Spleen (tissue), 13 donors: ENCODE measurements at places on chromosomes 5 and 9.

DNA sequence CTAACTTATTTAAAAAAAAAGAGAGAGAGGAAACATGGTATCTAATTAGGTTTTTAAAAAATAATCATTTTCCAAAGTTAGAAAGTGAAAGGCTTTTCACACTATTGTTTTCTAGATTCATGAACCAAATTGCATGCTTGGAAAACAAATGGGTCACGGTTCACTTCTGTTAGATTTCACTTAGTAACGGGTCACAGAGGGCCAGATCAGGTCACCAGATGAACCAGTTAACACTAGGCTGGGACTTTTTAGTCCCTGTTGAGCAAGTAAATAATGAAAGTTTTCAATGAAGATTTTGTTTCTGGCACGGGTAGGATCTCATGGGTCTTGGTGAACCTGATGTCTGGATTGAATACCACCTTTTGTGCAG is 207.2 kb upstream of the RFX3 start:
- no peak overlapping the region for H3K4me3 ChIP-seq
- no peaks in the 10 kb centered on the region for H3K36me3 ChIP-seq
- H3K4me1 ChIP-seq: peaks cover 7% of the 10 kb centered on the region
- no peak for DNase-seq
- no peaks in the 10 kb centered on the region for H3K27me3 ChIP-seq

- DNase-seq: no peak
- peak overlapping the region; percentile 83 for H3K4me3 ChIP-seq
- H3K4me1 ChIP-seq: peaks cover 39% of the 10 kb centered on the region
- peak overlapping the region; percentile 90 for H3K27ac ChIP-seq
- H3K36me3 ChIP-seq: peaks cover 28% of the 10 kb centered on the region
These were observed 306 bp downstream of the TRUB2 start for GRCh38 chr9:128321879-128322403.

- H3K4me3 ChIP-seq: no peak overlapping the region
- H3K4me1 ChIP-seq: no peaks in the 10 kb centered on the region
- no peak overlapping the region for H3K27ac ChIP-seq
- no peak for DNase-seq
- no peaks in the 10 kb centered on the region for H3K36me3 ChIP-seq
- no peaks in the 10 kb centered on the region for H3K27me3 ChIP-seq
These were observed 24.0 kb upstream of the SRFBP1 start for GRCh38 chr5:121937762-121938161.

GRCh38 chr9:121568343-121569265 is 69.0 kb upstream of the GGTA1 start:
- no peaks in the 10 kb centered on the region for H3K36me3 ChIP-seq
- H3K4me3 ChIP-seq: no peak overlapping the region
- no peak for DNase-seq
- H3K27ac ChIP-seq: no peak overlapping the region
- no peaks in the 10 kb centered on the region for H3K27me3 ChIP-seq

DNA sequence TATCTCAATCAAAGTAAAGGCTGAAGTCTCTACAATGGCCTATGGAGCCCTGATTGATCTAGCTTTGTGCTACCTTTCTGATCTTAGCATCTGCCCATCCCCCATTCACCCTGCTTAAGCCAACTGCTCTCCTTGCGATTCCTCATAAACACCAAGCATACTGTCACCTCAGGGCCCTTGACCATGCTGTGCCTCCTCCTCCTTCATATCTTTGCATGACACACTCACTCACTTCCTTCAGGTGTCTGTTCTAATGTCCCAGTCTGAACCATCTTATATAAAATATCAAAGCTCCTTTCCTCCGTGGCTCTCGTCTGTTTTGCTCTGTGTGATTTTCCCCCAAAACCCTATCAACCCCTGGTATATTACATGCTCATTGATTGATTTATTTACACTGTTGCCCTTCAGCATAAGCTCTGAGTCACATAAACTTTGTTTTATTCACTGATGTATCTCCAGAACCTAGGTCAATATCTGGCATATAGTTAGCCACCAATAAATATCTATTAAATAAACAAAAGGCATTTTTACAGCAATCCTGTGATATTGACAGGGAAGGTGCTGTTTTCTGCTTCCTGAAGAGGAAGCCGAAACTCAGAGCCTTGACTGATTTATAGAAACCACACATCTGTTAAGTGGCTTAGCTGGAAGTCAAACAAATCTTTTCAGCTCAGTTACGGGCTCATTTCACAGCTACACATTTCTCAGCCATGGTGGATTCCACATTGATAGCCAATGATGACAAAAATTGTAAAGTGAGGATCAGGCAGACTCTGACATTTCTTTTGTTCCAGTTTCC is 103.6 kb downstream of the BOD1 start:
- no peak overlapping the region for H3K4me3 ChIP-seq
- no peaks in the 10 kb centered on the region for H3K36me3 ChIP-seq
- H3K27me3 ChIP-seq: no peaks in the 10 kb centered on the region
- H3K4me1 ChIP-seq: no peaks in the 10 kb centered on the region
- no peak for DNase-seq

- no peak overlapping the region for H3K27ac ChIP-seq
- no peak overlapping the region for H3K4me3 ChIP-seq
- no peaks in the 10 kb centered on the region for H3K27me3 ChIP-seq
- H3K4me1 ChIP-seq: no peaks in the 10 kb centered on the region
- no peak for DNase-seq
These were observed 48.5 kb downstream of the PLK2 start for GRCh38 chr5:58411372-58411771.

DNA sequence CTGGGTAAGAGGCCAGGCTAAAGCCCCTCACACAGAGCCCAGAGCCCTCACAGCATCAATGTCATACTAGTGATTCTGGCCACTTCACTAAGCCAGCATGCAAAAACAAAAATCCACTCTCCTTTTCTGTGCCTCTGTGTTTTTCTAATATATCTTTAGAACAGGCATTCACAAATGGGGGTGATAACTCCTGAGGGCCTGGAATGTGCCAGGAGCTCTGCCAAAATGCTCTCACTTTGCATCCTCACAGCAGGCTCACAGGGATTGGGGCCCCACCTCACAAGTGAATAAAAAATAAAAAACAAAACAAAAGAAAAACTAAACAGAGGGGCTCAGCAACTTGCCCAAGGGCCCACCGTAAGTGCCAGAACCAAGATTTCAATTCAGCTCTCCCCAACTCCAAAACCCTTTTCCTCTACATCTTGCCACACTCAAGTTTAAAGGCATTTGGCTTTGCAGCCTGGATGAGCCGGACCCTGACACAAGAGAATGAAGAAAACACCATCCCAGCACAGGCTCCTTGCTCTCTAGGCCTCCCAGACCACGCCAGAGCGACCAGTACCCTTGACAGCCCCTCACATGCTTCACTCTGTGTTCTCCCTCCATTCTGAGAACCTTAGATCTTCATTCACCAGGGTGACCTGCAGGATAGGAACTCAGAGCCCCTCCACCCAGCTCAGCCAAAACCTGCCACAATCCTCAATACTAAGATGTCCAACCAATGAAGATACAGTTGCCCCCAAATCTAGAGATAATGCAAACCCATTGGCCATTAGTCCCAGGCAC is 51.3 kb downstream of the SAXO1 start:
- no peak for DNase-seq
- no peaks in the 10 kb centered on the region for H3K4me1 ChIP-seq

DNA sequence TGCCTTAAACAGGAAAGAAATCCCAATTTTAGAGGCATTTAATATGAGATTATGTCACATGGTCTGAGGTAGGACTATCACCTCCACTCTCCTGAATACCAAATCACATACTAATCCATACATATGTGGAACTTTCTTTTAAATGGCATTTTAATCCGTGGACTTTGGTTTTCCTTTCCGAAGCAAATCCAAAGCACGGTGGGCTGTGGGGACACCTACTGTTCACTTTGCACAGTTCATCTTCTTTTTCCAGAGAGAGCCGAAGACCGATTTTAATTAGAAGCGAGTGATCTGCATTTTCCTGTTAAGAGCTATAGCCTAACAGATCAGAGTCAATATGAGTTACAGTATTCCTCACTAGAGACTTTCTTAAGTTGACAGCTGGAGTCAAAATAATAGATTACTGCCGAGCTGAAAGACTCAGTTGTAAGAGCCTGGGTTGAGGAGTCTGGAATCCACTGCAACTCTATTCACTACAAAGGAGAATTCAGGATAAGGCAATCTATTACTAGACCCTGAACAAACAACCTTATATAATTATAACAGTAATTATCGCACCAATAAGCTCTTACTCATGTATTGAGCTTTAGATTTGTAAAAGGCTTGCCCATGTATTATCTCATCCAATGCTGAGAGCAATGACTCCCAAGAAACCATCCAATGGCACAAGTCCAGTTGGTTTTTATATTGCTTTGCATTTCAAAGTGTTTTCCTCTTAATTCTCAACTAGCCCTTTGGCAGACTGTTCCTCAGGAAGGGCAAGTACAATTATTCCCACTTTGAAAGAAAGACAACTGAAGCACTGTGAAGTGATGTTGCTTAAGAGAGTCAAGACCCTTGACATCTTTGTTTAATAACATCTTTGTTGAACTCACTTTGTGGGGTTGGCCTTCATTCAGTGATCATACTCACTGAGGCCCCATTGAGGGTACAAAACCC is 144.7 kb downstream of the TRPM6 start:
- H3K27me3 ChIP-seq: peaks cover 5% of the 10 kb centered on the region
- no peaks in the 10 kb centered on the region for H3K36me3 ChIP-seq
- no peak overlapping the region for H3K27ac ChIP-seq
- H3K4me3 ChIP-seq: no peak overlapping the region
- no peak for DNase-seq

- H3K4me3 ChIP-seq: no peak overlapping the region
- no peak for DNase-seq
- no peak overlapping the region for H3K27ac ChIP-seq
- H3K36me3 ChIP-seq: no peaks in the 10 kb centered on the region
- H3K27me3 ChIP-seq: no peaks in the 10 kb centered on the region
These were observed 9.1 kb downstream of the FBP2 start for GRCh38 chr9:94584555-94584954.
